ENCODE measurements at places on chromosomes 6 and 20. TPM values are rescaled to one million over a fixed set of nuclear protein-coding genes. Genes with fewer than 3 reads are reported as not detected.

BPIFB3 gene
- polyA plus RNA-seq = not detected

LPA gene
- not detected for polyA plus RNA-seq

TMEM244 gene
- polyA plus RNA-seq = not detected

KCNK16 gene
- polyA plus RNA-seq = not detected

GJA1 gene
- polyA plus RNA-seq = 3.0 TPM

C6orf15 gene
- not detected for polyA plus RNA-seq

TMEM151B gene
- not detected for polyA plus RNA-seq

TENT5A gene
- 7.8 TPM for polyA plus RNA-seq

MYCT1 gene
- 0.46 TPM for polyA plus RNA-seq

OTOR gene
- polyA plus RNA-seq = not detected

BMP2 gene
- polyA plus RNA-seq = 15.0 TPM

PSORS1C1 gene
- 5.4 TPM for polyA plus RNA-seq

COL9A1 gene
- polyA plus RNA-seq = 0.46 TPM

SEL1L2 gene
- 0.16 TPM for polyA plus RNA-seq

DCBLD1 gene
- 6.8 TPM for polyA plus RNA-seq

KIF6 gene
- under 0.01 TPM for polyA plus RNA-seq

SLC35D3 gene
- polyA plus RNA-seq = not detected

COX4I2 gene
- polyA plus RNA-seq = 3.0 TPM

TGM3 gene
- polyA plus RNA-seq = 3.0 TPM

KCNQ5 gene
- 1.1 TPM for polyA plus RNA-seq

All from sigmoid colon (tissue), 7 donors.